ENCODE measurements at places on chromosomes 6 and 20. TPM values are rescaled to one million over a fixed set of nuclear protein-coding genes. Genes with fewer than 3 reads are reported as not detected.
A peak's percentile ranks its signal among the peaks of the same experiment; 100 is the strongest.

GRCh38 chr6:107418118-107418517 is 41.2 kb downstream of the PDSS2 start:
- peak; percentile 63 for DNase-seq

DNA sequence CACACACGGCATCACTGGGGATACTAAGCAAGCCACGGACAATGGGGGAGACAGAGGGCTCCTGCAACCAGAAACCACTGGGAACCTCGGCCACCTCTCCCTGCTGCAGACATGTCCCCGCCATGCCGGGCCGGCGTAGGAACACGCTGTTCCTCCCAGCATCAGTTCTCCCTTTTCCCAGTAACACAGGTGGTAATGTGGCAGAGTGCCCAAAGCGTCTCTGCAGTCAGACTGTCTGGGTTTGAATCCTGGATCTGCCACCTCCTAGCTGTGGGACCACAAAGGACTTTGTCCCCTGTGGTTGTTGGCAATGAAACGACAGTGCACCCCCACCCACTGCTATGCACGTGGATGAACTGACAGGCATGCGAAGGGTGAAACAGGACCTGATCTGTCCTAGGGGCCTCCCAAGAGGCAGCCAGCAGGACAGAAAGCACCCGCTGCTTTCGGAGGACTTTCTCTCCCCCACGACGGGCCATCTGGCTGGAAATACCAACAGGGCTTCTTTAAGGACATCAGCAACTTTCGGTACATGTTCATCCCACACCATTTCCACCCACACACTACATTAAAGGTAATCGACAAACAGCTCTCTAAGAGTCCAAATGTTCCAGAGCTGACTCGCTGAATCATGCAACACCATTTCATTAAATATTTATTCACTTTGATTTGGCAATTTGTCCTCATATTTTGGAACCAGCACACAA is 74.1 kb downstream of the SULF2 start:
- no peak for DNase-seq

The CDH4 gene
- total RNA-seq, result 5.8 TPM

GRCh38 chr6:155530219-155530834 is 74.7 kb upstream of the NOX3 start:
- no peak for DNase-seq

GRCh38 chr20:1062334-1063010 is 55.9 kb upstream of the PSMF1 start:
- DNase-seq, result peak; percentile 54

The ID4 gene
- 39.3 TPM for total RNA-seq

- no peak for DNase-seq
Measured at GRCh38 chr20:58918621-58919020, 62.4 kb upstream of the NELFCD start.

DNA sequence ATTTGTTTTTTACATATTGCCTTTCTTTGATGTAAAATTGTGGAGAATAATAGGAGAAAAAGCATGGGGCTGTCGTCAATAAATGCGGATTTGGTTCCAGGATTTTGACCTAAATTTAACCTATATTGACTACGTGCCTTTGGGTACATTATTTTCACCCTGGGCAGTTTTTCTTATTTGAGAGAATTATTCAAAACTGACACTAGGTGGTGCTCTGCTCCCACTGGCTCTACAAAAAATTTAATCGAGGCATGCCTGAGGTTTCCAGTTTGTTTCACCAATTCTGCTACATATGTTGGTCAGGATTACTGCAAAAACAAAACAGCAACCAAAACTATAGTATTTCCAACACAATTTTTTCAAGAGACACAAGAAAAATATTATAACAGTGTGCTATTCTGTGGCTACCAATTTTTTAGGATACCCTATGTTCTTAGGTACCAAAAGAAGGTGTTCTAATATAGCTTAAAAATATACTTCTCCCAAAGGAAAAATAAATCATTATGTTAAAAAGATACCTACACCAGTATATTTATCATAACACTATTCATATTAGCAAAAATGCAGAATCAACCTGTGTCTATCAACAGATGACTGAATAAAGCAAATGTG is 48.6 kb upstream of the FABP7 start:
- DNase-seq, result no peak

The SIRPB2 gene
- not detected for total RNA-seq

- DNase-seq, result no peak
Measured at GRCh38 chr6:147054871-147055270, 149.3 kb upstream of the STXBP5 start.

DNA sequence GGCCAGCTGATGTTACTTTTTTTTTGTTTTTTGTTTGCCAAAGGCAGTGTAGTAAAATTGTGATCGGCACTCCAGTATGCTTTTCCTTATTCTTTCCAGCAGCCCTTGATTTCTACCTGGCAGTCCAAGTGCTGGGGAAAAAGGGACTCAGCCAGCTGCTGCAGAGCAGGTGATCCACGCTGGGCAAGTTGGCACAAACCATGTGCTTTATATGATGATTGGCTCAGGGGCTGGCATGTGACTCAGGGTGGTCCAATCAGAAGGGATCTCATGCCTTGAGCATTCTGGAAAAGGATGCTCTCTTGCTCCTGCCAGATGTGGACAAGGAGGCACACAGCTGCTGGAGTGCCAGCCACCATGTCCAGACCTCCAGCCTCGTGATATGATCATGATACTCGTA is 54.5 kb downstream of the SULF2 start:
- no peak for DNase-seq

- DNase-seq, result peak; percentile 93
Measured at GRCh38 chr6:125584468-125584939, 164.9 kb upstream of the HEY2 start.

- DNase-seq, result no peak
Measured at GRCh38 chr20:8647961-8648441, 420.9 kb upstream of the PLCB4 start.

- DNase-seq, result peak; percentile 13
Measured at GRCh38 chr6:29886701-29887100, 55.6 kb upstream of the HLA-A start.

DNA sequence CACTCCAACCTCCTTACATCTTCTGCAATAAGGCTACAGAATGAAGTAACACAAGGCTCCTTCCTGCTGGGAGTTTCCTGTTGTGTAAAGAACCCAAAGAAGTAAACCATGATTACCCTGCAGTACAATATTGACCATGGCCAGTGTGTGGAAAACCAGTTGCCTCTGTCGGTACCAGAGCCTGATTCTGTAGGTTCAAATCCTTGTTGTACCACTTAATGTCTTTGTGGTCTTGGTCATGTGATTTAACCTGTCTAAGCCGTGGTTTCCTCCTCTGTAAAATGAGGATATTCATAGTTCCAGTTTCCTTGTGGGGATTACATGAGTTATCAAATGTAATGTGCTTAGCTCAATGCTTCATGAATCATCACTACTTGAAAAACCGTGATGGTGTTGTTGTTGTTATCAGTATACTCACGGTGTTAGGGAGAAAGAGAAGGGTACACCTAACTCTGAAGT is 60.3 kb upstream of the PRELID3B start:
- no peak for DNase-seq

The GNMT gene
- total RNA-seq, result 0.56 TPM

DNA sequence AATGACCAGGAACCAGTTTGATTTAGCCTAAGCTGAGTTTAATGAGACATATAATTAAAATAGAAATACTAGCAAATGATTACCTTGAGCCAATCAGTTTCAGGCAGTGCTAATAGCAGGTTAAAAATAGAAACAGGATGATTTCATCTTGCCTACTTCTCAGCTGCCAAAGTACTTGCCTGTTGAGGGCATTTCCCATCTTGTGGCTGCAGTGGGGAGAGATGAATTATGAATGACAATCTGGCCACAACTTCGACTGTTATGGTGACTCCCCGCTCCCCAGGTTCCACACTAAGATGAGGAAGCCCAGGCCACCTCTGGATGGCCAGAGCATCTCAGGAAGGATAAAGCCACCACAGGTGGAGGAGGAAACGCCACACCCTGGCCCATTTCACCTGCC is 31.3 kb downstream of the MBOAT1 start:
- DNase-seq, result no peak

DNA sequence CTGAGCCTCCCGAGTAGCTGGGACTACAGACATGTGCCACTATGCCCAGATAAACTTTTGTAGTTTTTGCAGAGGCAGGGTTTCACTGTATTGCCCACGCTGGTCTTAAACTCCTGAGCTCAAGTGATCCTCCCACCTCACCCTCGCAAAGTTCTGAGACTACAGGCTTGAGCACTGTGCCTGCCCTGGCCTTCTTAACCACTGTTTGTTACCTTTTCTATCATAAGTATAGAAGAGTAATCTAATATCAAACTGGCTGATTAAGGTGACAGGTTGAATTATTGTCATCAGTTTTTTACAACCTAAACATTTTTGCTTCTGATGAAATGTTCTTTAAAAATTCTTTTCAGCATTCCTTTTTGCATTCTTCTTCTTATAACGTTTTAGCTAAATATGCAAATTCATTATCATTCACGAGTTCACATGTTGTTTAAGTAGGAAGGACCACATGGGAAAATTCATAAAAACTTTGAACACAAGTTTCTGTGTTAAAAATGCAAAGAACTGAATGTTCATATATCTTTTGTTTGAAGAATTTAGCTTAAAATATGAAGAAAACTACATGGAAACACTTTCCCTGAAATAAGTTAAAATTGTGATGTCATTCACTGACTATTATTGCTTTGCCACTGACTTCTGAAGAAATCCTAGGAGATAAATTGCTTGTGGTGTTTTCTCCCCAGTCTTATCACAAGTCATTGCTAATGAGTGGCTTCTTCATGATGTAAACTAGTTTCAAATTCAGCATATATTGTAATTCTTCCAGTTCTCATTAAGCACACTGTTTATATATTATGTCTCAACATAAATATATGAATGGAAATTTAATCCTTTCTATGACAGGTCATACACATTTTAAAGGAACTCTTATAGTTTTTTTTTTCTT is 106.7 kb downstream of the ADGRB3 start:
- no peak for DNase-seq

The B4GALT5 gene
- total RNA-seq, result 29.8 TPM

DNA sequence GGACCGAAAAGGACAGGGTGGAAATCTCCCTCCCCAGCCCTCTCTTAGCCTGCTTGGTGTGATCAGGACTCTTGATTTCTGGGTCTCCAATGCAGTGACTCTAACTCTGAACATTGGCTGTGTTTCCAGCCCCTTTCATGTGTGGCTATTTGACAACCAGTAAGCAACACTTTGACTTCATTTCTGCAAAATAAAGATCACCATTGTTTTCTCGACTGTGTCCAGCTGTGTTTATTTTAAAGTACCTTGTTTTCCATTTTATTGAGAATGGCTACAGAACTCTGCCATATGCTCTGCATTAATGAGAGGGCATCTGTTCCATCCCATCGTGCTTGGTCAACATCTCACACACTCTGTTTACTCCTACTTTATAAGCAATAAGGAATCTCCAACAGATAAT is 60.9 kb upstream of the TAGAP start:
- DNase-seq, result no peak

DNA sequence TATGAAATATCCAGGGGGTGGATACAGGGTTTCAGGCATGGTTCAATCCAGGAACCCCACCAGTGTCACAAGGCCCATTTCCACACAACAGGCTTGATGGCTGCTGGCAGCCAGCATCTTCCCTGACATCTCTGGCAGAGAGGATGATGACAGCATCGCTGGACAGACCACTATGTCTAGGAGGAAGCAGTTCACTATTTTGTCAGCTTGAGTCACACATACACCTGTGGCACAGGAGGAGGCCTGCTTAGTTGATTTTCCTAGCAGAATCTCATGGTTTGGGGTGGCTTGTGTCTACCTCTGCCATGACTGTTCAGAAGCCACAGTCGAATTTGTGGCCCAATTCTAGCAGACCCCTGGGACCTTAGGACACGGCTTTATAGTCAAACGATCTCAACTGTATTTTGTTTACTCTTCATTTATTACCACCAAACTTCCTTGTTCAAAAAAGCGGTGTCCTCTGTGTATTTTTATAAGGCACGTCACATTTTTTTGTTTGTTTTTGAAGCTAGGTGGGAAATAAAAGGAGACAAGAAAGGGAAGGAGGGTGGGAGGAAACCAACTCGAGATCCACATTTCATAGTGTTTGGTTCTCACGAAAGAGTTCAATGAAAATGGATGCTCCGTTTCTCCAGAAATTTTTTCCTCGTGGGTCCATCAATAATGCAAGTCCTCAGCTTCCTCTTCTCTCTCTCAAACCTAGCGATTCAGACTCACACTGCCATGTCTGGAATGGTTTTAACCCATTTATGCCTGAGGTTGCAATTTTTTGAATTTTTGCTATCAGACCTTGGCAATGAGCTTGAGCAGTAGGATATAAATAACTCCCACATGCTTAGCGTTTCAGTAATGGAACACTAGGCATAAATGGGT is 94.4 kb downstream of the TOX2 start:
- no peak for DNase-seq

DNA sequence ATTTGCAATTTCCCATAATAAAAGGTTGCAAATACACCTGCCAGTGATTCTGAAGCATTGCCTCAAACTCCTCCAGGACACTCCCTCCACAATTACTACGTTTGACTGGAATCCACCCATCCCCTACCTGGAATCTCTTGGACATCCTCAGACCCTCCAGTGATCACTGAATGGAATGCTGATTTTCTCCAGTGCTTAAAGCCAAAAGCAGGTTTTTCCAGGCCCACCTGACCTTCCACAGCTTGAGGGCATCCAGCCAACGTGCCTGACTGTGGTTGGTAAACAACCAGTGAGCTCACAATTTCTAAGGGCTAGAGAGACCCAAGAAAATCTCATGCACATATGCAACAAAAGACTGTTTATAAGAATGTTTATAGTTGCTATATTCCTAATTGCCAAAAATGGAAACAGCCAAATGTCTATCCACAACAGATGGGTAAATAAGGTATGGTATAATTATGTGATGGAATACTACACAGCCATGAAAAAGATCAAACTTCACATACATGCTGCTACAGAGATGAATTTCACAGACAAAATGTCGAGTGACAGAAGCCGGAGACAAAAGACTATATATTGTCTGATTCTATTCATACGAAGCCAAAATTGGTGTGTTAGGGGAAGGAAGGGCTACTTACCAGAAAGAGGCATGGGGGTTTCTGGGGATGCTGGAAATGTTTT is 147.1 kb upstream of the RREB1 start:
- no peak for DNase-seq
